Activated gamma-delta T cell (primary cell): ENCODE measurements at places on chromosomes 2 and 18.

DNA sequence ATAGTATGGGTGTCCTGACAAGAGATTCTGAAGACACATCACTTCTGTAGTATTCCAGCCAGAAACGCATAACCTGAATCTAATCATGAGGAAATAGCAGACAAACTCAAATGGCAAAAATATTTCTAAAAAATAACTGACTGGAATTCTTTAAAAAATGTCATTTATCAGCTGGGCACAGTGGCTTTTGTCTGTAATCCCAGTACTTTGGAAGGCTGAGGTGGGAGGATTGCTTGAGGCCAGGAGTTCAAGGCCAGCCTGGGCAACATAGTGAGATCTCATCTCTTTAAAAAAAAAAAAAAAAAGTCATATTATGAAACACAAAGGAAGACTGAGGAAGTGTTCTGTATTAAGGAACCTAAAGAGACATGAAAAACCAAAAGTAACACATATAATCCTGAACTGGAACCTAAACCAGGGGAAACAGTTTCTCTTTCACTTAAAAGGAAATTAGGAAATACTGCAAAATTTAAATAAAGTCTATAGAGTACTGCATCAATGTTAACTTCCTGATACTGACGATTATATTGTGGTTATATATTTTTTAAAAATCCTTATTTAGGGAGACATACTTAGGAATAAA is 29.9 kb downstream of the SESTD1 start:
- no peak for DNase-seq

DNA sequence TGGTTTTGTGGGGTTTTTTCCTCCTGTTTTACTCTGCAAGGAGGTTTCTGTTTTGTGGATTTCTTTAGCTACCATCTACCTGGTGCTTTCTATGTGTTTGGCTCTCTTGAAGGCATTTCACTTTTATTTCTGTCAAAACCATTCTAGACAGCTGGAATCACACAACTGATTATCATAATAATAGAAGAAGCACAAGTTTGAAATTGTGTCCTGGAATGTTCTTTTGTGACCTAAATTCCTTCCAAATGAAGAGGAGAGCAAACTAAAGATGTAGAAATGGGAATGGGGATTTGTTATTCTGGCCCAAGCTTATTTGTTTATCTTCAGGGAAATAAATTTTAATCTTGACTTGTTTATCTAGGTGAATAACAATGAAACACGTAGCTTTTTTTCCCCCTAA is 17.0 kb upstream of the MFSD2B start:
- no peak for DNase-seq

- no peak for DNase-seq
Measured at GRCh38 chr2:170505631-170506275, 209.4 kb upstream of the SP5 start.

DNA sequence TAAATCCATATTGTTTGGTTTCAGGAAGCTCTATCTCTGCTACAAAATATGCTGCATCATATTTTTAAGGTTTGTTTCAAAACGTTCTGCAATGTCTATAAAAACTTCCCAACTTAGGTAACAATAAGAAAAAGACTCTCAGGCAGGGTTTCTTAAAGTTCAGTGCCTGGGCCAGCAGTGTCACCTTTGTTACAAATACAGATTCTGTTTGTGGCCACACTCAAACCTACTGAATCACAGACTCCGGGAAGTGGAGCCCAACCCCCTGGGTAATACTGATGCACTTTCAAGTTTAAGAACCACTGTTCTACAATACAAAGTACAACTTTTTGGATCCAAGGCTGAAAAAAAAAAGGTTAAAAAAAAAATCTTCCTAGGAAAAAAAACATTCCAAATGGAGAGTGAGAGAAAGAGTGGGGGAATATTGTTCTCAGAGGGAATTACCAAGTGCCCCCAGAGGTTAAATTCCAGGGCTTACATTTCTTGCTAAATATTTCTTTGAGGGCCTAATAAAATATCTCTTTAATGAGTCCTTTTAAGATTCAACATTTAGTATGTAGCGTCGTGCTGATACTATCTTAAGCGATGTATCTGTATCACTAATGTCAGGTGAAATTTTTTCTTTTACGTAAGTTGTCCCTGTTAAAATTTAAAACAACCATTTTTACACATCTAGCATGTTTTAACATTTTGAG is 476.7 kb downstream of the TXNL1 start:
- DNase-seq: no peak

DNA sequence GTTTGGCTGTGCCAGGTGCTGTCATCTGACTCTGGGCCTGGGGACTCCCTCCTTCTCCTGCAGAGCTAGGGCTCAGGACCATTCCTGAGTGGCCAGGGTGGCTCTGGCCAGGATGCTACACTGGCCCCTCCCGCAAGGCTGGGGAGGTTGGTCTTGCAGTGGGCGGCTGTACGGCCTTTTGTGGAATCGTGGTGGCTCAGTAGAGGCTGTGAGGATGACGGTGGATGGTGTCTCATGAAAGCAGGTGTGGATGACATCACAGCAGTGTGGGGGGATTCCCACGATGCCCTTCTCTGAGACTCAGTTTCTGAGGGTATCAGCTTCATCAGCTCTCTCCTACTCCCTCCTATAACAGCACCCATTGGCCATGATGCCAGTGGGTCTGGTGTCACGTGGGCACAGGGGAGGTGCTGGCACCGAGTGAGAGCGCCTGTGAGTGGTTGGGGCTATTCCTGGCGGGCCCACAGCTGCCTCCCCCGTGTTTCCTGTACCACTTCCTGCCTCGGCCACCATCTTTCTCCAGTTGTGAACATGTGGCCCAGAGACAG is 144.2 kb upstream of the HDAC4 start:
- peak; percentile 22 for DNase-seq
